PC-3 (cell line): ENCODE measurements at places on chromosomes 12 and 14. TPM values are rescaled to one million over a fixed set of nuclear protein-coding genes. Genes with fewer than 3 reads are reported as not detected.

PLEKHD1 gene
- 0.15 and 0.35 TPM in 2 replicates for total RNA-seq

KLHL33 gene
- total RNA-seq: 0.17 TPM in 1 of 2 replicates, not detected in the other

LGR5 gene
- total RNA-seq: 0.04 and 0.46 TPM in 2 replicates

SLC17A8 gene
- not detected in 2 replicates for total RNA-seq

A2M gene
- total RNA-seq: not detected in 2 replicates
